ENCODE measurements at places on chromosomes 13 and 19.

DNA sequence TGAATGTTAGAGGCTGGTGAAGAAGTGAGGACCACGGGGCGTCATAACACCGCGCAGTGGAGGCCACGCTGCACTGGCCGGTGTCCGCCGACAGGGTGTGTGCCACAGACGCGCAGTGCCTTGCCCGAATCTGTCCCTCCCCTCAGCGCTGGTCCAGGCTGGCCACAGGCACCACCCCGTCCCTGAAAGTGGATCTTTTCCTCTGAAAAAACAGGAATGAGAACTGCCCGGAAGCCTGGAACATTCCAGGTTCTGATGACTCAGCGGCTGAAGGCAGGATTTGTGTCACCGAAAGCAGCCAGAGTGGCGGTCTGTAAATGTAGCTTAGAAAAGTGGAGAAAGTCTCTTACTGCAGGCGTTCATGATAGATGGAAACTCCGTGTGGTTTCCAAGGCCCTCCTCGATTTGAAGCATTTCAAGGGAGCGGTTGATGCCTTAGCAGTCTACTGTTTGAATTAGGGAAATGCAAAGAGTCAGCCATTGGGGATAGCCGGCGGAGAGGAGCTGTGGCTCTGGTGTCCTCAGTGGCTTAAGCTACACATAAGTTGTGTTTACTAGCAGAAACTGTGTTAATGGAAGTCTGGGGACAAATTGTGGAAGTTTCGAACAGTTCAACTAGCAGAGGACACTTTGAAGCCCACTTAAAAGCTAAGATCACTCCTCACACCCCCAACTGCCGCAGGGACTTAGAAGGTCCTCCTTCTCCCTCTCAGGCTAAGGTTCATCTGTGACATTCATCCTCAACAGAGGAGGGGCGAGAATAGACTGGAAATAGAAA is 70.8 kb downstream of the NUFIP1 start:
- peak; percentile 93 for DNase-seq

DNA sequence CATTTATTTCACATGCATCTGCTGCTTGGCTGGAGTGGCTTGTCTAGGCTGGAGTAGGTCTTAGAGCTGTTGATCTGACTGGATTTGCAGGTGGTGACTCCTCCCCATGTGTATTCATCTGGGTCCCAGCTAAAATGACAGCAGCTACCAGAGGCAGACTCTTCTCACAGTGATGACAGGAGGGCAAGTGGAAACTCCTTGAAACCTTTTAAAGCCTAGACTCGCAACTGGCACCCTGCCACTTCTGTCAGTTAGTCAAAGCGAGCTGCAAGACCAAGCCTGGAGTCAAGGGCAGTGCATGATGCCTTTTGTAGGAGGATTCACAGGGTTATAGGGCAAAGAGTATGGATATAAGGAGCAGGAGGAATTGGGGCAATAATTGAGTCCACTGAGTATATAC is 65.2 kb downstream of the TEX26 start:
- DNase-seq, result no peak

DNA sequence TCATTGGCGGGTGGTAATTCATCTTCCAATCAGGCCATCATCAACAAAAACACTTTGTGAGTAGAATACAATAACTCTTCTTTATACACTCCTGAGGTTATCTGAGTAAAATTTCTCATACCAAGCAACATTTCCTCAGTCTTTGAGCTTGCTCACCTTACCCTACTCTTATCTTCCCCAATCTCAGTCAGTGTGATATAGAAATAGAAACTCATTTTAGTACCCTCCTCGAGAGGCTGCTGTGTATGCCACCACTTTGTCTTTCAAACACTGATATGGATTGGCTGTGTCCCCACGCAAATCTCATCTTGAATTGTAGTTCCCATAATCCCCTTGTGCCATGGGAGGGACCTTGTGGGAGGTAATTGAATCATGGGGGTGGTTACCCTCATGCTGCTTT is 209.7 kb downstream of the RBM26 start:
- no peak for DNase-seq

GRCh38 chr13:95660981-95661581 is 15.9 kb upstream of the DNAJC3 start:
- no peak for DNase-seq

GRCh38 chr19:35184267-35184666 is 29.7 kb downstream of the FXYD5 start:
- DNase-seq, result no peak

DNA sequence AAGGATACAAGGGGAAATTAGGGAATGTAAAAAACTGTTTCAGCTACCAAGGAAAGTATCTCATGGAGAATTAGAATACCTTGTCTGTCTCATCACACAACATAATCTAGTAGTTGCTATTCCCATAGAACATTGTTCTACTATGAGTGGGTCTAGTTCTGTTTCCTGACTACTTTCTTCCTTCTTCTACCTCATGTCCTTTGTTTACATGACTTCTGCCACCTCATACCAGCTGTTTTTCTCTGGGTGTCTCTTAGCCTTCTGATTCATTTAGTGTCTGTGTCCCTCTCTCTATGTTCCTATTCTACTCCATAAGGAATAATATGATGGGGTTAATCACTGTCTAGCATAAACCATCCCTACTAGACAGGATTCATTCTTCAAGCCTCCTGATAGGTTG is 887.3 kb downstream of the DIAPH3 start:
- DNase-seq, result no peak

Measured in ecto neural progenitor cell (in vitro differentiated cells).